Left renal pelvis (tissue), 4 donors: ENCODE measurements at places on chromosomes 4 and X. TPM values are rescaled to one million over a fixed set of nuclear protein-coding genes. Genes with fewer than 3 reads are reported as not detected.

Gene UGT2B10
- 0.15 TPM for polyA plus RNA-seq

Gene CTAG2
- not detected for polyA plus RNA-seq

Gene GAB3
- polyA plus RNA-seq: 2.7 TPM

Gene CCNB3
- 0.52 TPM for polyA plus RNA-seq

Gene KDR
- 58.4 TPM for polyA plus RNA-seq

Gene ARX
- not detected for polyA plus RNA-seq

Gene TLR10
- polyA plus RNA-seq: 0.50 TPM

Gene EDA
- polyA plus RNA-seq: 13.5 TPM

Gene SLC4A4
- 4.1 TPM for polyA plus RNA-seq

Gene HMX1
- 0.09 TPM for polyA plus RNA-seq

Gene EFHC2
- 0.68 TPM for polyA plus RNA-seq

Gene ACOX3
- 13.5 TPM for polyA plus RNA-seq

Gene ADH1B
- 12.1 TPM for polyA plus RNA-seq

Gene NSUN7
- polyA plus RNA-seq: 13.9 TPM

Gene TCEAL2
- polyA plus RNA-seq: 23.1 TPM

Gene SCML2
- polyA plus RNA-seq: 10.1 TPM

Gene MAGEB10
- not detected for polyA plus RNA-seq

Gene TMSB15A
- 55.8 TPM for polyA plus RNA-seq

Gene TLR3
- polyA plus RNA-seq: 13.8 TPM

Gene FGB
- 5.5 TPM for polyA plus RNA-seq

Gene PPEF2
- 0.11 TPM for polyA plus RNA-seq

Gene SLC9B1
- 3.2 TPM for polyA plus RNA-seq

Gene SSX4B
- polyA plus RNA-seq: not detected

Gene LDB2
- 92.7 TPM for polyA plus RNA-seq

Gene BMP3
- polyA plus RNA-seq: 18.4 TPM

Gene CLDN22
- 0.59 TPM for polyA plus RNA-seq

Gene DCX
- polyA plus RNA-seq: 1.6 TPM

Gene PPP2R3B
- 24.9 TPM for polyA plus RNA-seq

Gene CFAP47
- 1.1 TPM for polyA plus RNA-seq

Gene TEX13B
- polyA plus RNA-seq: not detected

Gene MAOB
- polyA plus RNA-seq: 45.5 TPM

Gene TMEM185A
- 50.3 TPM for polyA plus RNA-seq

Gene ANXA3
- polyA plus RNA-seq: 43.5 TPM

Gene IL3RA
- polyA plus RNA-seq: 10.5 TPM

Gene ADRA2C
- 8.2 TPM for polyA plus RNA-seq

Gene NPY2R
- polyA plus RNA-seq: 0.31 TPM

Gene ZDHHC15
- 6.4 TPM for polyA plus RNA-seq

Gene ZXDA
- 5.4 TPM for polyA plus RNA-seq

Gene NPFFR2
- 1.7 TPM for polyA plus RNA-seq

Gene RNF128
- 14.7 TPM for polyA plus RNA-seq

Gene AR
- polyA plus RNA-seq: 3.9 TPM

Gene PTPN13
- polyA plus RNA-seq: 26.5 TPM

Gene USP17L29
- not detected for polyA plus RNA-seq

Gene RPS6KA3
- polyA plus RNA-seq: 28.4 TPM

Gene TEX13C
- not detected for polyA plus RNA-seq

Gene TNIP2
- polyA plus RNA-seq: 17.4 TPM

Gene AMELX
- not detected for polyA plus RNA-seq

Gene TRIM2
- polyA plus RNA-seq: 79.4 TPM

Gene BEX2
- polyA plus RNA-seq: 30.4 TPM

Gene CTSO
- polyA plus RNA-seq: 50.5 TPM

Gene SMARCA1
- polyA plus RNA-seq: 123 TPM
